ENCODE measurements at places on chromosomes 13 and 19. TPM values are rescaled to one million over a fixed set of nuclear protein-coding genes. Genes with fewer than 3 reads are reported as not detected.

The CEACAM5 gene
- 0.25 TPM for total RNA-seq

The KLK14 gene
- not detected for total RNA-seq

The F10 gene
- total RNA-seq, result 0.74 TPM

The CYSLTR2 gene
- total RNA-seq, result 3.0 TPM

The ZNF530 gene
- 3.9 TPM for total RNA-seq

The GRIN3B gene
- total RNA-seq, result under 0.01 TPM

The RYR1 gene
- 2.2 TPM for total RNA-seq

The DNASE2 gene
- 2.5 TPM for total RNA-seq

The GRK1 gene
- 1.2 TPM for total RNA-seq

The DCLK1 gene
- 256 TPM for total RNA-seq

The TTC9B gene
- 32.0 TPM for total RNA-seq

Data from temporal lobe (tissue), 4 donors.